GM12892 (cell line): ENCODE measurements at places on chromosomes 7 and 10.

GRCh38 chr7:103777440-103777839, 212.0 kb downstream of the RELN start:
- no peak for DNase-seq

DNA sequence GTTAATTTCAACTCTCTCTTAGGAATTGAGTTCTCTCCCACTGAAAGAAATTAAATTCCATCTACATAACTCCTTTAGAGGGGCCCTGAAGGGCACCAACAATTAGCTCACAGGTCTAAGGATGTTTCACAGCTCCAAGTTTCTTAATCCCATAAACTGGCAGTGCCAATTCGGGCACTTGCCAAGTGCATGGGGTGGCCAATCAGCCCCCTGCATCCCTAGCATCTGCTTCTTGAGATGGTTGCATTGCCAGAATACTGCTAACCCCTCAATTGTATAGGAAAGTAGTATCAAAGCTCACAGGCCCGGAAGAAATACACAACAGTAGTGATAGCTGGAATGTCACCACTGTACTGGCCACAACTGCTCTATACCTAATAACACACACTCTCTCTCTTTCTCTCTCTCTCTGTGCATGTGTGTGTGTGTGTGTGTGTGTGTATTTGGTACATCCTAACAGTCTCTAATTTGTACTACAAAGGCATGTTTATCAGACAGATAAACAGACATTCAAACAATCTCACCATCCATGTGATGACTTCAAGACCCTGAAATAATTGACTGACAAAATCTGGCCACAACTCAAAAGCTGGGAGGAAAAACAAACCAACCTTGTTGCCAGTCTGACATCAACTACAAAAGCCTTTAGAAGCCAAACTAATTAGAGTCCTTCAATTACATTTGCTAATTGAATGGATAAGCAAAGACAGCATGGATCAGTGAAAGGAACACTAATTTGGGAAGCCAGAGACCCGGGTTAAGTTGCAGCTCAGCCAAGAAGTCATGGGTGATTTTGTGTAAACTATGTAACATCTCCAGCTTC, 27.8 kb downstream of the HIBADH start:
- no peak for DNase-seq

DNA sequence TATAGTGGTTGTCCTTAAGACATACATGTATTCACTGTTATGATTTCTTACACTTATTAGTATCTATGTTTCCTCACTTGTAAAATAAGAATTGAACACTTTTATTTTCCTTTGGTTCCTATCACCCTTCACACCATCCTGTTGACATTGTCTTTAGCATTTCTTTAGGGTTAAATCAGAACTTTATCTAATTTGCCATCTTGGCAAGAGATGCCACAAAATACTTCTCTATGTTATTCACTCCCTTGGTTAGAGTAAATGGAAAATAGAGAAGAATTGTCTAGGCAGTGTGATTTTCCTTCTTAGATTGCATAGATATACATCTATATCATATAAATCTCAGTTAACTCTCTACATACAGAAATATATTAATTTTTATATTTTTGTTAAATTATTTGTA, 204.7 kb downstream of the SEMA3D start:
- DNase-seq, result no peak

GRCh38 chr10:8163824-8164223, 109.3 kb downstream of the GATA3 start:
- no peak for DNase-seq

GRCh38 chr10:79482304-79482703, 30.0 kb upstream of the EIF5AL1 start:
- DNase-seq, result no peak

DNA sequence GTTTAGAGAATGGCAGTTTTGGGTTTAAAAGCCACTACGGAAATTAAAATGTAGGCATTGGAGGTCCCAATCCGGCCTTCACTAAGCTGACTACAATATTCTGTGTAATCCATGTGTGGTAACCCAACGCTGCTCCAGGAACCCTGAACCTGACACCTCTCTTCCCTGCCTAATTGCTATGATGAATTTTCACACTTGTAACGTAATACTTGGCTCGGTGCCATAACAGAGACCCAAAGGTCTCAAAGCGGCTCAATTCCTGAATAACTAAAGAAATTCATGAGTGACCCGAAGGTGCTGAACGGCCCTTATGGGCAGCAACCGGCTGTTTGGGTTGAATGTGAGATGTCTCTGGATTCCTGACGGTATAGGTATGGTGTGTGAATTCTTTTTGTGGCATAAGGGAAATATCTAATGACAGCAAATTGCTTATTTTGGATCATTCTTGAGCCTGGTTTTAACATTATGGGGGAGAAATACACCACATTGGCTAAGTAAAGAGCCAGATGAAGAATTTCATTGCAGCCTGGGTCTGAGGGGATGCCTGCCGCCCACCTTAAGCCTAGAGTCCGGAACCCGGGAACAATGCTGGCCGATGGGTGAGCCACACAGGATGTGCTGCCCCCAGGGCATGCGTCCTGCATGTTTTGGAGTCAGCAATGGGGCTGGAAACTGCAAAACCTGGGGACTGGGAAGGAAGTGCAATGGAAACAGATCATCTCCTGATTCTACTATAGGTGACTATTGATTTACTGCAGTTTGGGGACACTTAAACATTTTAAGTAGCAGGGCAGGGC, 69.7 kb upstream of the FZD8 start:
- no peak for DNase-seq
